AG08396 (cell line): ENCODE measurements at places on chromosomes 5 and 9.

DNA sequence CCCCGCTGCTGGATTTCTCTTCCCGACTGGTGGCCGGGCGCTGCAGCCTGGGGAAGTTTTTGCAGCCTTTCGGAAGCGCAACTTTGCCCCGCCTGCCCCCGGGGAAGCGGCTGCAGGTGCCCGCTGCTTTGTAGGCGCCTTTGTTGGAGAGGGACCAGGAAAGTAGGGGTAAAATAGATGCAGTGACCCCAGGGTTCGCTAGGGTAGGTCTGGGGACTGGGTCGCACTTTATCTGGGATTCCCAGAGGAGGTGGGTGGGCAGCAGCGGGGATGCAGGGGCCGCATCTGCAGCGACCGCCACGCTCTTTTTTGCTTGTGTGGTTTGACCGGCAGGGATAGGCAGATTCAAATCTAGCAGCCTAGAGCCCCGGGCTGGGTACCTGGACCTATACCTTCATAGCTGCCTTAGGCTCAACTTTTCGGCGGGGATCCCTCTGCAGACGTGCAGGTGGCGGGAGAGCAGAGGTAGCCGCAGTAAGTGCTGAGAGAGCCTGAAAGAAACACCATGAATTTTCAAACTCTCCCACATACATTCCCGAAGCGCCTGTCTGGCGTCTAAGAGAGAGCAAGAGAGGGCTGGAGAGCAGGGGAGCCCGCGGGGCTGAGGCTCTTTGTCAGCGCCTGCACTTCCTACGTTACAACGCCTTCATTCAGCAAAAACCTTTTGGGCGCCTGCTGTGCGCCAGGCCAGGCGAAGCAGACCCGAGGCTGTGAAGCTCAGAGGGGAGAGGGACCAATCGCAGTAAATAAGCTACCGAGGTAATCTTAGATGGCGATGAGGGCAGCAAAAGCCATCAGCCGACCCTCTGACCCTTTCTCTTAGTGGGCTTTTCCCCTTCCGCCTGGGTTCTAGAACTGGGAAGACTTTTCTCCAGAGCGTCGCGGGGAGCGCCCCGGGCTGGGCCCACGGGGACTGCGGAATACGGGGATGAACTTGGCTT, 642 bp downstream of the SV2C start:
- peak; percentile 14 for DNase-seq

GRCh38 chr5:114660791-114661190, 298.9 kb downstream of the KCNN2 start:
- no peak for DNase-seq

DNA sequence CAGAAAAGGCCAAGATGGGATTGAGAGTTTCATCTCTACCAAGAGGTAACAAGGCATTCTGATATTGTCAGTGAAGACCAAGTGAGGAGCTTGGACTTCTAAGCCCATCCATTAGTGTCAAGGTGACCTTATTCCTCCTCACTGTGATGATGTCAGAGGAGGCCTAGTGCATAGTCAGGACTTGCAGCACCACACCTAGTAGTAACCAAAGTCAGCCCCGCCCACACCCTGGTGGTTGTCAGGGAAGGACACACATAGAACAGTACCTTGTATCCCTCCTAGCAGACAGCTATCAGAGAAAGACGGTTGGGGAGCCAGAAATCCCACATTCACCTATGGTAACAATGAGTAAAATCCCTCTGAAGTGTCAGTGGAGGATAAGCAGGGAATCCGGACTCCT, 111.7 kb downstream of the AP3B1 start:
- DNase-seq: no peak

- DNase-seq: peak; percentile 14
These were observed 687 bp downstream of the LYSMD3 start for GRCh38 chr5:90528601-90529193.

- DNase-seq: no peak
These were observed 185.3 kb downstream of the FAM170A start for GRCh38 chr5:119814655-119815054.
